ENCODE measurements at places on chromosomes 2 and 18.

GRCh38 chr2:168378960-168379669 lies 77.0 kb upstream of the CERS6 start:
- no peak for DNase-seq

DNA sequence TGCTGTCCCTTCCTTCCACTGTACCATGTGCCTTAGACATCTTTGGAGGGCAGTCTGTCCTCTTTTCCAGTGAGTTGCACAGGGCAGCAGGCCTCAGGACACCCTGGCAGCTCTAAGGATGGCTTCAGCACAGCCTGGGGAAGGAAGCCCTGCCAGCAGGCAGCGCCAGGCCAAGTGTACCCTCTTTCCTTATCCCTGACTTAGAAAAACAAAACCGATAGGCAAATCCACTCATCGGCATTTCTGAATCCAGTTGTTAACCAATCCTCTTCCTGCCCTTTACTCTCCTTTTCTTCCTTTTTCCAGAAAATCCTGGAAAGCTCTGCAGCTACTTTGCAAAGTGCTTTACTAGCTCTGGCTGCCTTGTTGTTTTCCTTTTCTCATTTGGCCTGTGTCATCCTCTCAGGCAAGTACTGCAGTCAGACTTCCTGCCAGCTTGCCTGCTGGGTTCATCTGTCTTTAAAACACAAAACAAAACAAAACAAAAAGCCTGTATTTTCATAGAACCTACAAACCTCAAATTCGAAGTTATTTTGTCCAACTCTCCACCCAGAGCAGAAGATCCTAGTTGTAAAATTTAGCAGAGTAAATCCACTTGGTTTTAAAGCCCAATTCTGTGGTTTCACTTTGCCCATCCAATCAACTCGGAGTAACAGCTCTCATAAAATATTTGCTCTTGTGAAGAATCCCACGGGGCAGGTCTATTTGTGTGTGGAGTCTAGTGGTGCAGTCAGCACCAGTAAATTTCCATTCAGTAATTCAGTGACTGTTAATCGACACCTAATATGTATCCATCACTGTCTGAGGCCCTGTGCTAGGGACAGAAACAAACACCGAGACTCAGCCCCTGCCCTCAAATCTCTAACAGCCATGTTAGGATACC lies 45.2 kb downstream of the PCBP1 start:
- DNase-seq: peak; percentile 60

DNA sequence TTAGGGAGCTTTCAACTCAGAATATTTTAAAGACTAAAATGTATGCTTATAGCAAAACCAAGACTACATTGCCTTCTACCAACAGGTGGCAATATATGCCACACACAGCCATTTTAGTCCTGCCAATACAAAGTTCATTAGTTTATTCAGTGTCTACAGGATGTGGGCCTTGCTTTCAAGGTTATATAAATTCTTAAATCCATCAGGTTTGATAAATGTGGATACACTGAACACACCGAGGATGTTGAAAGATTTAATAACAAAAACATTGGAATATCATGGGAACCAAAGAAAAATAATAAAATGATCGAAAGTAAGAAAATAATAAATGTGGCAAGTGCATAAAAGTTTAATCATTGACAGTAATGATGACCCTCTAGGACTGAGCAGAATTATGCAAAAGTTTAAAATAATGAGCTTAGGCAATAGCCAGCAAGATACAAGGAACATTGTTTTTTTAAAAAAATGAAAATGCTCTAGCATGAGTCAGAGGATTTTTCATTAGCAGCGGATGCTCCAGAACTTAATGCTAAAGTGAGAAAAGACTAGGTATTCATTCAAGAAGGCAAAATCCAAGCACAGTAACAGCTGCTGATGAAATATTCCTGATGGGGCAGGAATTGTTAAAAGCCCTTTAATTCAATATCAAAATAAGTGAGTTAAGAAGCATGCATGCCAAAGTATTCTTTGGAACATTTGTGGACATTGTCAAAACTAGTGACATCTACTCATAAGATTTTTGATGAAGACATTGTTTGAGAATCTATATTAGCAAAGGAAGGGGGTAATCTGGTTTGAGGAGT lies 14.2 kb downstream of the SCN9A start:
- no peak for DNase-seq

DNA sequence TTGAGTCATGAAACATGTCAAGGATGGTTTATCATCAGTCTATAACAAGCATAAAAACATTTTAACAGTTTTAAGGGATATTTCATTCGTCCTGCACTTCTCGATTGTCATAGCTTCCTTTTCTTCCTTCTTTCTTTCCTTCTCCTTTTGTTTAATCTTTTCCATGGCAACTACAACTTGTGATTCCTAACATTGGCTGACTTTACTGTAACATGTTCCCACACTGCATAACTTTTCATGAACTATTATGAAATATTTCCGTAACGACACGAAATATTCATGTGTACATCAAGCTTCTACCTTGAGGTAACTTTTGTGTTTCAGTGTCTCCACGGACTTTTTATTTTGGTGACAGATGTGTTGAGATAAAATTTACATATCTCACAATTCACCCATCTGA lies 134.4 kb downstream of the ACTR3 start:
- no peak for DNase-seq

- no peak for DNase-seq
These were observed 40.5 kb downstream of the ARHGEF4 start for GRCh38 chr2:130877258-130877657.

- no peak for DNase-seq
These were observed 66.7 kb downstream of the ZC3H6 start for GRCh38 chr2:112342067-112342550.

DNA sequence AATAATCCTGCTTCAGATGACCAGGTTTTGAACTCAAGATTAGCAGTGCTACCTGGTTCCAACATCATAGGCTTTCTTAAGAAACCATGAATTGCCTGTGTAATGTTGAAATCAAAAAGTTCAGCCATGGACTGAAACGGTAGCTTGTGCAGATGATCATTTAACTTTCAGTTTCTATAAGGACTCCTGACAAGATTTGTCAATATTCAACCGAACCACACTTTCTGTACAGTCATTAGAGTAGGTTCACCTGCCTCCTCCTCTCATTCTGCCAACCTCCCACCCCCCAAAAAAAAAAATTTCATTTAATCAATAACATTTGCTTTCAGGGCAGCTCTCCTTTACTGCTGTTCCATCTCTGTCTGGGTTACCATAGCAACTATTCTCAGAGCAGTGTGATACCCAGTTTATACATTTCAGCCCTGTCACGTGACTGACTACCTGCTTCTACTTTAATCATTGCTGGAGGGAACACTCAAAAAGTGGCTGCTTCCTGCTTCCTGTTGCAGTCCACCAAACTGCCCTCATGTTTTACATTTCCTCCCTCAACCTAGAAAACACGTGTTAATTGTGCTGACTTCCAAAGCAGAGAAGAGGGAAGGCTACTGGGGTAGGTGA lies 275.5 kb downstream of the SS18 start:
- DNase-seq: no peak

DNA sequence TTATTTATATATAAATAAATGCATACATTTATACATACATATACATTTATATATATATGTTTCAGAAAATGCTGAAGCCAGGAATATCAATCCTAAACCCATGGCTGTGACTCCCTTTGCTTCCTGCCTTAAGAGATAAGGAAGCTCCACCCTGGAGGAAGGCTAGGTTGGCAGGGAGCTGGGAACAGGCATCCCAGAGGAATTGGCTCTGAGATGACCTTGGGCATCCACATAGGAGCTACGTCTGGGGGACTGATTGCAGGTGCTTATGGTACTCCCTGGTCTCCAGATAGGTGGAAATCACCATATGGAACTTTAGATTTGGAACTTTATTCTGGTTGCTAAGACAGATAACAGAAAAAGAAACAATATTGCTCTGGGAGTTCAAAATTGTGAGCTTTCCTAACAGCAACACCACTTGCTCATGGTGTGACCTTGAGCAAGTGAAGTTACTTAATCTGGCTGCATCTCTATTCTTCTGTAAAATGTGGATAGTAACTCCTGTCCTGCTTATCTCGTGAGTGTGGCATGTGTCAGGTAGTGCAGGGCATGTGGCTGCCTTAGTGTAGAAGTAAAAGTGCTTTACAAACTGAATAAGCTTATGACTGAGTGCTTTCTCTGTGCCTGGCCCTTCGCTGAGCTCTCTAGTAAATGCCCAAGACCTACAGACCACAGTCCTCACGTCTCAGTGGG lies 341.0 kb downstream of the MEIS1 start:
- DNase-seq: no peak

DNA sequence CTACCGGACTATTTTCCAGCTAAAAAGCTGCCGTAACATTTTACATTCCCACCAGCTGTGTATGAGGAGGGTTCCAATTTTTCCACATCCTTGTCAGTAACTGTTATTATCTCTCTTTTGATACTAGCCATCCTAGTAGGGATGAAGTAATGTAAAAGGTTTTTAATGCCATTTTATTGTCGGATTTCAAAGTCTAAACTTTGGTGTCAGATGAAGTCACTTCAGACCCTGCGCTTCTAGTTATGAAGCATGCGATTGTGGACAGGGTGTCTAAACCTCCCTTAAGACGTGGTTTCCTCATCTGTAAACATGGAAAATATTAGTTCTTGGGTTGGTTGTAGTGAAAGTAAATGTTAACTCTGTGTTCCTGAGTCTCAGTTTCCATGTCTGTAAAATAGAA lies 4.7 kb downstream of the DGKD start:
- DNase-seq: no peak

- DNase-seq: no peak
These were observed 7.8 kb upstream of the PPP1R1C start for GRCh38 chr2:181977661-181978350.

DNA sequence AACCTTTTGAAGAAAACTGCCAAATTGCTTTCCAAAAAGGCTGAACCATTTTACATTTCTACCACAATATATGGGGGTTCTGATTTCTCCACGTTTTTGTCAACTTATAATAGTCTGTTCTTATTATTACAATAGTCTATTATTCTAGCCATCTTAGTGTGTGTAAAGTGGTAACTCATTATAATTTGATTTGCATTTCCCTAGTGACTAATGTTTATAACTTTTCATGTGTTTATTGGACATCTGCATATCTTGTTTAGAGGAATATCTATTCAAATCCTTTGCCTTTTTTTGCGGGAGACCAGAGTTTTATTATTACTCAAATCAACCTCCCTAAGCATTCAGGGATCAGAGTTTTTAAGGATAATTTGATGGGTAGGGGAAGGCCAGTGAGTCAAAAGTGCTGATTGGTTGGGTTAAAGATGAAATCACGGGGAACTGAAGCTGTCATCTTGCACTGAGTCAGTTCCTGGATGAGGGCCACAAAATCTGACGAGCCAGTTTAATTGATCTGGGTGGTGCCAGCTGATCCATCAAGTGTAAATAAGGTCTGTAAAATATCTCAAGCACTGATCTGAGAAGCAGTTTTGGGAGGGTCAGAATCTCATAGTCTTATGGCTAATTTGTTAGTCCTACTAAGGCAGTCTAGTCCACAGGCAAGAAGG lies 303.4 kb upstream of the NCKAP5 start:
- DNase-seq: no peak

DNA sequence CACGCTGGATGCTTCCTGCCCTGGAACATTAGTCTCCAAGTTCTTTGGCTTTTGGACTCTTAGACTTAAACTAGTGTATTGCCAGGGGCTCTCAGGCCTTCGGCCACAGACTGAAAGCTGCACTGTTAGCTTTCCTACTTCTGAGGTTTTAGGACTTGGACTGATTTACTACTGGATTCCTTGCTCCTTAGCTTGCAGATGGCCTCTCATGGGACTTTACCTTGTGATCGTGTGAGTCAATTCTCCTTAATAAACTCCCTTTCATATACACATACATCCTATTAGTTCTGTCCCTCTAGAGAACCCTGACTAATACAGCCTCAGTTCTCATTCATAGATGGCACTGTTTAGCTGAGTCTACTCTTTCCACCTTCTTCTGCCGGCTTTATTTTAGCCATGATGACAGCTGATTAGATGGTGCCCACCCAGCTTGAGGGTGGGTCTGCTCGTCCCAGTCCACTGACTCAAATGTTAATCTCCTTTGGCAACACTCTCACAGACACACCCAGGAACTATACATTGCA lies 389.1 kb downstream of the NYAP2 start:
- DNase-seq: no peak

GRCh38 chr2:57759131-57759530 lies 287.5 kb upstream of the VRK2 start:
- DNase-seq: no peak

DNA sequence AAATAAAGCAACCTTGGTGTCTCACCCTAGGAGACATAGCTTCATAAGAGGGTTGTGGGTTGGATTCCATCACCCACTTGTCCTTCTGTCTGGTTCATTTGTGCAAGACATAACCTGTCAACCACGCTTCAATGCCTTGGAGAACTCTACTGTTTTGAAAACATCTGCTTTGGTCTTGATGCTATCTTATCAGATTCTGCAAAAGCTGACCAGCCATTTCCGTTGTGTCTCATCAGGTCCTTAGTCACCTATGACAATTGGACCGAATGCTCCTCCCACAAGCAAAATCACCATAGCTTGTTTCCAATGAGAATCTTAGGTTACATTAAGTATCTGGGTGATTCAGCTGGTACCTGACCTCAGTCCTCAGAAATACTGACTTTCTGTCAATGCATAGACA lies 35.4 kb downstream of the STAT4 start:
- DNase-seq: no peak

DNA sequence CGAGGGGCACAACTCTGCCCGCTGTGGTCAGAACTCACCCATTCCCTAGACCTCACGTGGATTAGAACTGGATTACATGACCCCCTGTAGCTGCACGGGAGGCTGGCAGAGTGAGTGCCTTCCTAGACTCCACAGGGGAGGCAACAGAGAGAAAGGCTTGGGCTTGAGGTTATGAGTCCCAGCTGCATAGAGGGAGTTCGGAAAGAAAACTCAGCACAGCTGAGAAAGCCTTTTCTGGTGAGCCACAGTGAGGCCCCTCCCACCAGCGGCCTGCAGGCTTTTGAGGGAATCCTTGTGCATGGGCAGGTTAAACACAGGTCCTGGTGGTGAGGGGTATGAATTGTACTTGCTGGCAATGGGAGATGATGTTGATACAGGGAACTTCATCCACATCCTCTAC lies 217.3 kb downstream of the FHOD3 start:
- no peak for DNase-seq

DNA sequence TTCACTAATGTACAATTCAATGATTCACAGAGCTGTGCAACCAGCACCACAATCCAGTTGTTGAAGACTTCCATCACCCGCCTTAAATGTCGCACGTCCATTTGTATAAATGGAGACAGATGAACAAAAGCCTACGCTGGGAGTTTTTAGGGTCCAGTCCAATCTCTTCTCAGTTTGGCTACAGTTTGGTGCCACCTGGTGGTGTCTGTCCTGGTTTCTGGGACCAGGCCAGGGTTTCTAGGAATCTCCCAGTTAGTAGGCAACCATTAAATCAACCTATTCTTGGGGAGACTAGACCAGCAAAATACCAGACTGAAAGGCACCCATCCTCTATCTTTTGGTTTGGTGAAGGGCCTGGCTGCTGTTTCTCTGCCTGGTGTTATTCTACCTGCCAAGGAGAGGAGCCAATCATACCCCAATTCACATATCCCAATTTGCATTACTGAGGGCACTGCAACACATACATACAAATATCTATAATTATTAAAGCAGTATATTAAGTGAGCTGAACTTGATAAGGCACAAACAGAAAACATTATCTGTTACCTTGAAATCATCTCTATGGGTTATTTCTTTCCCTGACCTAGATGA lies 3.2 kb upstream of the DDX1 start:
- DNase-seq: peak; percentile 78

- no peak for DNase-seq
These were observed 18.1 kb downstream of the PPP1R7 start for GRCh38 chr2:241168366-241168765.

- DNase-seq: no peak
These were observed 149.5 kb downstream of the ATP9B start for GRCh38 chr18:79218605-79219190.

- no peak for DNase-seq
These were observed 25.9 kb downstream of the MBD5 start for GRCh38 chr2:148046802-148047201.

All from SW 1271 (cell line).